ENCODE measurements at places on chromosomes 1 and 21.
A peak's percentile ranks its signal among the peaks of the same experiment; 100 is the strongest.

- DNase-seq: no peak
These were observed 3.3 kb downstream of the RIMS3 start for GRCh38 chr1:40662151-40662550.

GRCh38 chr21:44657635-44658540 is at the start of gene KRTAP12-3:
KRTAP12-3 (plus strand) TSS chr21:44657932; CDS start chr21:44657980, 48 bp downstream.
- no peak for DNase-seq

- no peak for DNase-seq
These were observed 315.8 kb upstream of the KAZN start for GRCh38 chr1:14282707-14283106.

DNA sequence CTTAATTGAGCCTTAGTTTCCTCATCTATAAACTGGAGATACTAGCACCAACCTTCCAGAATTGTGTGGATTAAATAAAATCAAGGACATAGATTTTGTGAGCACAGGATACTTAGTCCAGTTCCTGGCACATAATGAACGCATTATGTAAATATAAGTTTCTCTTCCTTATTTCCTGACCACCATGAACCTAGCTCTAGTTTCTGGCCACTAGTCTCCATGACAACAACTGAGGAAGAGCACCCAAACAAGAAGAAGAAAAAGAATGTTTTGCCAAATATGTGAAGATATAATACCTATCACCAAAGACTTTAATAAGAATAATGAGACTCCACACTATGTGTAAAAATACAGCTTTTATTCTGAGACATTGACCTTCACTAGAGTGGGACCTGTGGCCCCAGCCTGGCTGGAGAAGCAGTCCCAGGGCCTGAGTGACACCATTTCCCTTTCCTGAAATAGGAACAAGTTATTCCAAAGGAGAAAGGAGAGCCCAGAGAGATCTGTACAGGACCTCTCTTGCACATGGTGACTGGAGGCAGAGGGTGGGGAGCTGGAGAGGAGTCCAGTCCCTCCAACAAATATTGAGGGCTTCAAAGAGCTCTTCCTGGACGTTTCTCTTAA is 940 bp upstream of the USF1 start:
- DNase-seq: no peak

DNA sequence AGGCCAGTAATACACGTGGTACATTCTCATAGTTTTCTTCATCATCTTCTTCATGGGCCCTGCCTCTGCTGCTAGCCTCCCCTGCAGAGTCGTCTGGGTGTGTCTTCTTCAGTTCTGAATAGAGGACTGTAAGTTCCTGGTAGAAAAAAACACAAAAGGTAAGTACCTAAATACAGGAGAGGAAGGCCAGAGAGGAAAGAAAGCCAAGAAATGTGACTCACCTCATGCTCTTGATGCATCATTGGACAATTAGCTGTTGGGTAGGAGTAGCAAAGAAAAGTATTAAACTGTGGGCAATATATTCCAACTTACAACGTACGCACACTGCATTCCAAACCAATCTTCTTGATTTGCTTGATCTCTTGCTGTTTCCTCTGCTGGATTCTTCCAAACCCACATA is 21.8 kb downstream of the FCRL3 start:
- no peak for DNase-seq

GRCh38 chr21:42367367-42368165 is 1.2 kb upstream of the TFF1 start:
- DNase-seq: no peak

DNA sequence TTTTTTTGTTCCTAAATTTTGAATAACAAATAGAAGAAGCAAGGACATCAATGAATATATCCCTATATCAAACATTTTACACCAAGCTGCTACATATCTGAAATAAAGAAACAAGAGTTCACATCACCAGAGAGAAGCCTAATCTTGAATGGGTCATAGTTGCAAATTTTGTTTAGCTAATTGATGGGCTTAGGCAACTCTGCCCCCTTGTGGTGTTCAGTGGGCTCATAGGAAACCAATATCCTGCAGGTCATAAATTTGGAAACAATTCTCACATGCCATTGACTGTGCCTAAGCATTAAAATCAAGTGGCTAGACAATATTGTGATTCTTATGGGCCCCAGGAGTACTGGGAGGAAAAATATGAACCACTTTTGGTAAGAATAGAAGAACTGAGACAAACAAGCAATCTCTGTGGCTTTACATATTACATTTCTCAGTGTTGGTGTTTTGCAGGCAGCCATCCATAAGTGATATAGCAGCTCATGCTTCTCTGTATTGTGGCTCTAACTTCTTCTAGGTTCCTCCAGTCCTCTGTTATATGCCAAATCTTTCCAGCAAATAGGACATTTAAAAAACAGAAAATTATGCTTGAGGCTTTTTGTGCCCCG is 1262.8 kb upstream of the PRMT6 start:
- peak; percentile 26 for DNase-seq

DNA sequence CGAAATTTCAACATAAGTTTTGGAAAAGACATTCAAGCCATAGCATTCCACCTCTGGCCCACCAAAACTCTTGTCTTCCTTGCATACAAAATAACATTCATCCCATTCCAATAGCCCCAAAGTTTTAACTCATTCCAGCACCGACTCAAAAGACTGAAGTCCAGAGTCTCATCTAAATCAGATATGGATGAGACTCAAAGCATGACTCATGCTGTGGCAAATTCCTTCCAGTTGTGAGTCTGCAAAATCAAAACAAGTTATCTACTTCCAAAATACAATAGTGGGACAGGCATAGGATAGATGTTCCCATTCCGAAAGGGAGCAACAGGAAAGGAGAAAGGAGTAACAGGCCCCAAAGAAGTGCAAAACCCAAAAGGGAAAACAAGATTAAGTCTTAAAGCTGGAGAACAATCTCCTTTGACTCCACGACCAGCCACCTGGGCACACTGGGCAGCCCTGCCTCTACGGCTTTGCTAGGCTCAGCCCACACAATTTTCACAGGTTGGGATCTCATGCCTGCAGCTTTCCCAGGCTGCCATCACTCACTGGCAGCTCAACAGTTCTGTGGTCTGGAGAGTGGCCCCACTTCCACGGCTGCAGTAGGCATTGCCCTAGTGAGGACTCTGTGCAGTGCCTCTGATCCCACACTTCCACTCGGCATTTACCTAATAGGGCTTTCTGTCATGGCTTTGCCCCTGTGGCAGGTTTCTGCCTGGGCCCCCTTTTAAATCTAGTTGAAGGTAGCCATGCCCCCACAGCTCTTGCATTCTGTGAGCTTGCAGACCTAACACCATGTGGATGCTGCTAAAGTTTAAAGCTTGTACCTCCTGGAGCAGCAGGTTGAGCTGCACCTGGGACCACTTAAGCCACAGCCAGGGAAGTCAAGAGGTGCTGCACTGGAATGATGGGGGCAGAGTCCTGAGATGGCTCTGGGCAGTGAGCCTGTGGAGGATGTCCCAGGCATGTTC is 51.0 kb downstream of the RUNX3 start:
- DNase-seq: no peak

DNA sequence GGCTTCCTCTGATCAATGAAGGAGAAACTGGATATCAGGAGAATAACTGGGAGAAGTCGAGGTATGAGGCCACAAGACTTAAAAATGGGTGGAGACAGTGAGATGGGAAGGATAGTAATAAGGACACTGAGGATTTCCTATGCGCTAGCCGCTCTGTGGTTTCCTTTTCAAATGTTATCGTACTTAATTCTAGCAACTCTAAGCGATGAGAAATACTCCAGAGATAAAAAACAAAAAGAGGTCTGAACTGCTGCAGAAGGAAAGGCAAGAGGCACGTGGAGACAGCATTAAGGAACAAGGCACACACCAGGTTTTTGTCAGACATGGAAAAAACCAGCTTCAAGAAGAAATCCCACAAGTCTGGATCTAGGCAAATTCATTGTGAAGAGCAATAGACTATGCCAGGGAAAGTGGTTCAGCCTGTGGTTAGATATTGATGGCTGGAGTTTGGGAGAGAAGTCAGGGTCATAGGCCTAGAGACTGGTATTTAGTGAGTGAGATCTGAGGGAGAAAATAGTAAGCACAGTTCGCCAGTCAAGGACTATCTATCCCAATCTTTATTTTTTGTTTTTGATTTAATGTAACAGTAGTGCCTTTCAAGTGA is 5.3 kb downstream of the CLCA2 start:
- no peak for DNase-seq

DNA sequence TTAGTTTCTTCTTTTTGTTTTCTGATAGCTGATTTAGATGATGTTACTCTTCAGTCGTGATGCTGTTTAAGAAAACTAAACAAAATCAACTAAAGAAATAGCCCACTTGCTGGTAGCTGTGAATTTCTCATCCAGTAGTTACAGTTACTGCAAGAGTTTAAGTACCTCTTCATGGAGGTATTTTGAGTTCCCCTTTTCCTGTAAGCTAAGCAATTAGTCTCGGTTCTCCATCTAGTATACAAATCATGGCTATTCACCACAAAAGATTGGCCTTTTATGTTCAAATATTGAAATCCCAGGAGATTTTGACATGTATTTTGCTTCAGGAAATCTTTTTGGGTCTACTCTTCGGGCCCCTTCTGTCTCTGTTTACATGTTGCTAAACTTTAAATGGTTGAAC is 31.1 kb downstream of the HUNK start:
- no peak for DNase-seq

GRCh38 chr1:53395671-53396215 is 63.5 kb upstream of the DMRTB1 start:
- DNase-seq: no peak

- no peak for DNase-seq
These were observed 26.2 kb upstream of the MAP3K7CL start for GRCh38 chr21:29104239-29104708.

GRCh38 chr1:226506921-226507320 is 41.6 kb upstream of the STUM start:
- DNase-seq: no peak

- no peak for DNase-seq
These were observed 3.7 kb downstream of the UCK2 start for GRCh38 chr1:165831146-165831545.

DNA sequence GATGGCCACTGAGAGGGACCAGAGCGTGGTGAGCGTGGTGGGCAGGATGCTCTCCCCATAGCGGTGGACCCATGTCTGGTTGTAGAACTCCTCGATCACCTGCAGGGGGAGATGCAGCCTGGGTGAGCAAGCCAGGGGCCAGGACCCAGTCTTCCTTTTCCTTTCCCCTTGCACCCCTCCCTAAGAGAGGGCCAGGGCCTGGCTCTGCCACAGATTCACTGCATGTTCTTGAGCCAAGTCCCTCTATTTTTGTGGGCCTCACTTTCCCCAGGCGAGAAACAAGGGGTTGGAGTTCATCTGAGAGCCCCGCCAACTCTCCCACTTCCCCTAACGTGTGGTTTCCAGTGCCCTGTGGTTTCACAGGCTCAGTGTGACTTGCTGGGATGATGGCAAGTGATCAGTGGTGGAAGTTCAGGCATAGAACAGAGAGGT is 27.5 kb downstream of the SLC2A1 start:
- DNase-seq: no peak

GRCh38 chr1:89287181-89288050 is 14.8 kb upstream of the GBP5 start:
- no peak for DNase-seq

DNA sequence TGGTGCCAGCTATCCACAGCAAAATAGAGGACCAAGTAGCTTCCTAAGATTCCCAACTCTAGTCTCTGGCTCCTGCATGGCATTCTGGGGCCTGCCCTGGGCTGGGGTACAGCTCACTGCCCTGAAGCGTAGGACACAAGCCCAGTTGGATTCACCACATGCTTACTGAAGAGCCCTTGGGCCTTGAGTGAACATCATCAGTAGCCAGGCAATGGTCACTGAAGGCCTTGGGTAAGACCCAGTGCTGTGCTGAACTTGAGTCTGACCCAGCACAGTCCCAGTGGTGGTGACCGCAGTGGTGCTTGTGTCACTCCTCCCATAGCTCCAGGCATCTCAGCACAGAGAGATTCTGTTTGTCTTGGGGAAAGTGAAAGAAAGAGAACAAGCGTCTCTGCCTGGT is 7.7 kb upstream of the LCE3A start:
- no peak for DNase-seq

DNA sequence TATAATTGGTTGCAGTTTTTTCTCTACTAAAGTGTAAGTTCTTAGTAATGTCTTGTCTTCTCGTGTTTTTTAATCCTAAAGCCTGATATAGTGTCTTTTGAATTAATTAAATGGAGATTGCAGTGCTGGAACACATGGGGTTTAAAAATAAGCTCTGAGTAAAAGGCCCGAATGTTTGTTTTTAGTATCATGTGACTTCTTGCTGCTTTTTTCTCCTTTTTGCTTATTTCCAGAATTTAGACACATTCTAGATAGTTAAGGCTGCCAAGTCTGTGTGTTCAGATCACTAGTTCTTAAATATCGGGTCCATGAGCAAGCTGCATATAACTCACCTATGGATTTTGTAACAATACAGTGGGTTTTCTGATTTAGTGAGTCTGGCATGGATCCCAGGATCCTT is 27.5 kb downstream of the KCTD3 start:
- DNase-seq: no peak

DNA sequence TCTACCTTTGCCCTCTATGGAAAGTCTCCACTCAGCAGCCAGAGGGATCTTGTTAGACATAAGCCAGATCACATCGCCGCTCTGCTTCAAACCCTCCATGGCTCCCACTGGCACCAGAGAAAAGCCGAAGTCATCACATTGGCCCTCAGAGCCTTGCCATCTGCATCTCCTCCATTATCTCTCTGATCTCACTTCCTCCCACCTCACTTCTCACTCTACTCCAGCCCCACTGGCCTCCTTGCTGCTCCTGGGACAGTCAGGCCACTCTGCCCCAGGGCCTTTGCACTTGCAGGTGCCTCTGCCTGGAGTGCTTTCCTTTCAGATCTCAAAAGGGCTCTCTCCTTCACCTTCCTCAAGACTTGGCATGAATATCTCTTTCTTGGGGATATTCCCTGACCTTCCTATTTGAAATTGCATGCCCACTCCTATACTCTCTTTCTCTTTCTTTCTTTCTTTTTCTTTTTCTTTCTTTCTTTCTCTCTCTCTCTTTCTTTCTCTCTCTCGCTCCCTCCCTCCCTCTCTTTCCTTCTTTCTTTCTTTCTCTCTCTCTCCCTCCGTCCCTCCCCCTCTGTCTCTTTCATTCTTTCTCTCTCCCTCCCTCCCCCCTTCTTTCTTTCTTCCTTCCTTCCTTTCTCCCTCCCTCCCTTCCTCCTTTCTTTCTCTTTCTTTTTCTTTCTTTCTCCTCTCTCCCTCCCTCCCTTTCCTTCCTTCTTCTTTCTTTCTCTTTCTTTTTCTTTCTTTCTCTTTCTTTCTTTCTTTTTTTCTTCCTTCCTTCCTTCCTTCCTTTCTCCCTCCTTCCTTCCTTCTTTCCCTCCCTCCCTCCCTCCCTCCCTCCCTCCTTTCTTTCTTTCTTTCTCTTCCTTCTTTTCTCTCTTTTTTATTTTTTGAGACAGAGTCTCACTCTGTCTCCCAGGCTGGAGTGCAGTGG is 96.0 kb upstream of the CASZ1 start:
- DNase-seq: no peak

All from hippocampal formation (tissue), 2 donors.